GM19239 (cell line): ENCODE measurements at places on chromosomes 11 and 22.

- DNase-seq, result peak; percentile 67
These were observed 2.3 kb downstream of the ACY3 start for GRCh38 chr11:67648140-67648795.

DNA sequence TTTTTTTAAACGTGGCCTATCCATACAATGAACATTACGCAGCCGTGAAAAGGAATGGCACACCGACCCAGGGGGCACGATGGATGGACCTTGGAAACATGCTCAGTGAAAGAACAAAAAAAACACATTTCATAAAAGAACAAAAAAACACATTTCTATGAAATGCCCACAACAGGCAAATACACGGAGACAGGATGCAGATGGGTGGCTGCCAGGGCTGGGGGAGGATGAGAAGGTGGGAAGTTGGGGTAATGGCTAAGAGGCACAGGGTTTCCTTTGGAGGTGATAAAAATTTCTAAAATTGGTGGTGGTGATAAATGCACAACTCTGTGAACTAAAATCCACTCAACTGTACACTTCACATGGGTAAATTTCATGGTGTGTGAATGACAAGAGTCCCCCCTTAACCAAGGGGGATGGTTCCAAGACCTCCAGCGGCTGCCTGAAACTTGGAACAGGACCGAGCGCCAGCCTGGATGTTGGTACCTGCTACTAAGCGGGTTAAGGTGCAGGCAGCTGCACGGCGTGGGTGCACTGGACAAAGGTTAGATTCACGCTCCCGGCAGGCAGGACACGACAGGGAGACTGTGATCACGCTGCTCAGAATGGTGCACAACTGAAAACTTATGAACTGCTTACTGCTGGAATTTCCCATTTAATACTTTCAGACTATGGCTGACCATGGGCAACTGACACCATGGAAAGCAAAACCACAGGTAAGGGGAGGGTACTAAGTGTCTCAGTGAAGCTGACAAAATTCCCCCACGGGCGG lies 16.5 kb downstream of the BRD1 start:
- DNase-seq, result no peak

DNA sequence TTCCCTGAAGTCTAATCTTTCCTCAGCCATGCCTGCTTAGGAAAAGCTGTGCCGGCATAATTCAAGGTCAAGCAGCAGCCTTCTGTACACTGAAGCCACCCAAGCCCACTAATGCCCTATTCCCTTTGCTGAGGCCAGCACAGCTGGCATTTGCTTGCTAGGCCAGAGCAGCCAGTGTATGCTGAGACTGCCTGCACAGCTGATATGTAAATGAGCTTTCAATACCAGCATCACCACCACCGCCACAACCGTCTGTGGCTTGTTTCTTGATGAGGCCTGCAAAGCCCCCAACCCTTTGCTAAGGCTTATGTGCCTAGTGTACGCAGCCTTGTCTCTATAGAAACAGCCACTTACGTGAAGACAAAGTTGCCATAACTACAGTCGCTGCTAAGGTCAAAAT lies 56.3 kb upstream of the TNRC6B start:
- DNase-seq, result no peak

DNA sequence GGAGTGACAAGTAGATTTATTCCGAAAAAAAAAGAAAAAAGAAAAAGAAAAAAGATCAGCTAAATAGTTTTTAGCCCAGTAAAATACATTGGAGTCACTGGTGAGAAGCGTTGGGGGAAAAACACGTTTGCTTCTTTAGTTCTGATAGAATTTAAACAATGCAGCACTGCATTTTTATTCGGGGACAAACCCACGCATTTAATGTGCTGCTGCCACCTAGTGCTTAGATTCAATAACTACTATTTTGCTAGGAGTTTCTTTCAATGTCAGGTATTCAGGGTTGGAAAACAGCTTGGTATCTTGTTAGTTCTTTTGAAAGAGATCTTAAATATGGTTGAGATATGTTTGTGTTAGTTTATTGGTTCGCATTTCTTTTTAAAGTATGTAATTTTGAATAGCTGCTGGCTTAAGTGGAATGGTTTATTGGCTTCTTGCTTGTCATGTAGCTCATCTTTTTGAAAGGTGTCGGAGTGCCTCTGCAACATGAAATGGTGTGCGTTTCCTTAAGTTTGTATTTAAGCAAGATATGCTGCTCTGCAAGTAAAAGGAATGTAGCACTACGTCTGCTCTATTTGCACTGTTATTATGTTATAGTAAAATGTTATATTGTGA lies 41.9 kb downstream of the SVIP start:
- DNase-seq, result peak; percentile 8

DNA sequence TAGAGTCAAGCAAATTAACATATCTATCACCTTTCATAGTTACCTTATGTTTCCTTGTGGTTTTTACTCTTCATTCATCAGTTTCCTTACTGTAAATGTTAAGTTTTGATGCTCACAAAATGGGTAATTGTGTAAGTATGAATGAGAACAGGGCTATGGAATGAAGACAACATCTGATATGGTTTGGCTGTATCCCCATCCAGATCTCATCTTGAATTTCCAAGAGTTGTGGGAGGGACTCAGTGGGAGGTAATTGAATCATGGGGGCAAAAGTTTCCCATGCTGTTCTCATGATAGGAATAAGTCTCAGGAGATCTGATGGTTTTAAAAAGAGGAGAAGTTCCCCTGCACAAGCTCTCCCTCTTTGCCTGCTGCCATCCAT lies 107.6 kb downstream of the CCDC34 start:
- no peak for DNase-seq

- DNase-seq, result no peak
These were observed 150.6 kb downstream of the CEP164 start for GRCh38 chr11:117478126-117478860.

- DNase-seq, result no peak
These were observed 97.7 kb downstream of the RBFOX2 start for GRCh38 chr22:35930933-35931332.

DNA sequence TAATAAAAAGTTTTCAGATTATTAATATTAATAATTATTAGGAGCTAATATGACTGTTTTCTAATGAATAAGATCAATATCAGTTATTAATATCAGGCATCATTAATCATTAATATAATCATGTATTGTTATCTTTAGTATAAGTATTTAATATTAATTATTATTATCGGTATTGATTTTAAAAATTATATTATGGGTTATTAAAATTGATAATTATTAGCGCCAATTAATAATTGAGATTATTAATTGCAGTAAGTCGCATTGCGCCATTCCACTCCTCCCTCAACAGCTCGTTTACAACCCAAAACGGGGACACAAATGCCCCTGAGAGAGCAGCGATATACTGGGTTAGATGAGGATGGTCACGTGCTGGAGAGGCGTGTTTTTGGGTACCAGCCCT lies 20.2 kb downstream of the XNDC1N start:
- DNase-seq, result no peak

DNA sequence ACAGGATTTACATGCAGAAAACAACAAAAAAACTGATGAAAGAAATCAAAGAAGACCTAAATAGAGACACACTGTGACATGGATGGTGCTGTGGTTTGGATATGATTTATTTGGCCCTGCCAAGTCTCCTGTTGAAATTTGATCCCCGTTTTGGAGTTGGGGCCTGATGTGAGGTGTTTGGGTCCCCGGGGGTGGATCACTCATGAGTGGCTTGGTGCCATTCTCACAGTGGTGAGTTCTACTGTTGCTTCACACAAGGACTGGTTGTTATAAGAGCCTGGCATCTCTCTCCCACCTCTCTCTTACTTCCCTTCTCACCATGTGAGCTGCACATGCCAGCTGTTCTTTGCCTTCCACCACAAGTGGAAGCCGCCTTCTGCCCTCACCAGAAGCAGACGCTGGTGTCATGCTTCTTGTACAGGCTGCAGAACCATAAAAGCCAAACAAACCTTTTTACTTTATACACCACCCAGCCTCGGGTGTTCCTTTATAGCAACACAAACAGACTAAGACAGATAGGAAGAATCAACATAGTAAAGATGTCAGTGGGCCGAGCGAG lies 7.8 kb upstream of the RTL6 start:
- no peak for DNase-seq

DNA sequence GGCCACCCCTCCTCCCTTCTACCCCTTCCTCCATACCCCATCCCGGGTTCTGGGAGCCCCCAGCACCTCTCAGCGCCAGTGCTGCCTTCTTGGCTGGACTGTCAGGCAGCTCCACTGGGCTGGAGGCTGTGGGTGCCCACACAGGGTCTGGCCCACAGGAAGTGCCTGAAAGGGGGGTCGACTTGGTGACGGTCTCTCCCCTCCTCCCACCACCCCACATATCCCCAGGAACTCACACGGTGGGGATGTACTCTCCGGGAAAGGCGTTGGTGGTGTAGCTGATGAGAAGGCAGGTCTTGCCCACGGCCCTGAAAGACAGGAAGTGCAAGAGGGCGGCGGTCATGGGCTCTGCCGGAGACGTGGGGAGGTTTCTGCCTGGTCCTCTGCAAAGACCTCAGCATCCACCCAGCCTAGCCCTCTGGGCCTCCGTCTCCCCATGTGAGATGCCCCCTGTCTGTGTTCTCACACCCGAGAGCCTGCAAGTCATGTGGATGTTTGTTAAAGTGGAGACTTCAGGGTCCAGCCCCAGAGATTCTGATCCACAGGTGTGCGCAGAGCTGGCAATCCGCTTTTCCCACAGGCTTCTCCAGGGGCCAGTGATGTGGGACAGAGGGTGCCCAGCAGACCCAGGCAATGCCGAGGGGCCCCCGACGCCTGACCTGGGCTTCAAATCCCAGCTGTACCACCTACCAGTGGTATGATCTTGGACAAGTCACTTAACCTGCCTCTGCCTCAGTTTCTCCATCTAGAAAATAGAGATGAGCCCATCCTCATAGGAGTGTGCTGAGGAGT lies 2.5 kb downstream of the RAC2 start:
- DNase-seq, result no peak

- peak; percentile 45 for DNase-seq
These were observed 650 bp downstream of the GUCY1A2 start for GRCh38 chr11:107017433-107018218.

GRCh38 chr11:99739464-99740089 lies 718.8 kb downstream of the CNTN5 start:
- DNase-seq, result peak; percentile 1

DNA sequence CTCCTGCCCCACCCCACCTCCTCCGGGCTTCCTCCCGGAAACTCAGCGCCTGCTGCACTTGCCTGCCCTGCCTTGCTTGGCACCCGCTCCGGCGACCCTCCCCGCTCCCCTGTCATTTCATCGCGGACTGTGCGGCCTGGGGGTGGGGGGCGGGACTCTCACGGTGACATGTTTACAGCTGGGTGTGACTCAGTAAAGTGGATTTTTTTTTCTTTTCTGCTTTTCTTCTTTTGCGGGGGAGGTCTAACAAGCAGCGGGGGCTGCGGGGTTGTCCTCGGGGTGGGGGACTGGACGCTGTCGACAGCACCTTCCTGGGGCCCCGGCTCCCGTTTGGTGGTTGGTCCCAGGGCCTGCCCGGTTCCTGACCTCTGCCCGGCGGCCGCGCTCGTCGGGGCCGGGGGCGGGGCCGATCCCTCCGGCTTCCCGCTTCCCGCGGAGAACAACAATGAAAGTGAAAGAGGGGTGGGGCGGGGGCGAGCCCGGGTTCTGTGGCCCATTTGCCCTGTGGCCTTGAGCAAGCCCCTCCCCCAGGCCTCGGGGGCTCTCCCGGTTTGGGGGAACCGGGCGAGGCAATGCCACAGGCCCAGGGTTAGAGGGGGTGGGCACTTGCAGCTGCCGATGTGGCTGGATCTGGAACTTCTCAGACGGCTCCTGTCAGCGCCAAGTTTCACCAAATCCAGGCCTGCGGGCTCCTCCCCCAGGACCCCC lies 975 bp upstream of the MDK start:
- DNase-seq, result no peak

GRCh38 chr11:63554877-63555223 lies 8.3 kb downstream of the PLAAT2 start:
- no peak for DNase-seq

DNA sequence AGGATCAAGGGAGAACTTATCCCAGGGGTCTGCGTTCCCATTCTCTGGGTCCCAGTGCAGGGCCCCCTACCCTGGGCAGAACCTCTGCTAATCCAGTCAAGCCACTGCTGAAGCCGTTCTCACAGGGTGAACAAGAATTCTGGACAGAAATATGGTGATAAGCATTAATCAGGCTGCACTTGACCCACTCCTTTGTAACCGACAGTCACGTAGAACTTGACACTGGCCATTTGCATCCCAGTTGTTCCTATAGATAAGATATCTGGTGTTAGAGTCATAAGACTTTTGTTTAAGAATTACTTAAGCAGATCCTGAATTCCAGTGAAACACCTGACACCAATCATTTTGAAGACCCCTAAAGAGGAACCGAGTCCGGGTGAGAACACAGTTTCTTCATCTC lies 107.5 kb upstream of the THY1 start:
- DNase-seq, result no peak

DNA sequence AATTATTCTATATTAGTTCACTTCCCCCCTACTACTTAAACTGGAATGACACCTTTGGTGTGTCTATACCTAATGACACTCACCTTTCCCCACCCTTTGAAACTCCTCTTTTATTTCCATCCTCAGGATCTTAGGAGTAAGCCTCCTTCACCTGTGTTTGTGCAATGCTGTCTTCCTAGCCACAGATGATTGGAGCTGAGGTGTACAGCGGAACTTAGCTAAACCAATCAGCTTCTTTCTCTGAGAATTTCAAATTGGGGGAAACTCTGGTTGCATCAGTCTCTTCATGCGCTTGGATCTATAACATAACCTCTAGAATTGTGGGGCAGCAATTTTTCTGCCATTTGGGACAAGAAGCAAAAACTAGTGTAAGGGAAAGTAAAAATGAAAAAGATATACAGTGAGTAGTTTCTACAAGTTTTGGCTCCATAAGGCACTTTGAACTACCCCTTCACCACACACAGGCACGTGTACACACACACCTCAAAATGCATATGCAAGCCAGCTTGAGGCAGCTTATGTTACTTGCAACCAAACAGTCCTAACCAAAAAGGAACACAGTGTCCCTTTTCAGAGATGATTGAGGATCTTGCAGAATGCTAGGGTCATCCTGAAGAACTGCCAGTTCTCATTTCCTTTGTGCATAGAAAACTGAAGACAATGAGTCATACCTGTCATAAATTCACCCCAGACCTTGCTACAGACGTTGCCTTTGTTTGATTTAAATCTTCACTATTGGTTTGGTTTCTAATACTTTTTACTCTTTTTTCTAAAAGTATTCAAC lies 36.0 kb upstream of the LDLRAD3 start:
- no peak for DNase-seq

DNA sequence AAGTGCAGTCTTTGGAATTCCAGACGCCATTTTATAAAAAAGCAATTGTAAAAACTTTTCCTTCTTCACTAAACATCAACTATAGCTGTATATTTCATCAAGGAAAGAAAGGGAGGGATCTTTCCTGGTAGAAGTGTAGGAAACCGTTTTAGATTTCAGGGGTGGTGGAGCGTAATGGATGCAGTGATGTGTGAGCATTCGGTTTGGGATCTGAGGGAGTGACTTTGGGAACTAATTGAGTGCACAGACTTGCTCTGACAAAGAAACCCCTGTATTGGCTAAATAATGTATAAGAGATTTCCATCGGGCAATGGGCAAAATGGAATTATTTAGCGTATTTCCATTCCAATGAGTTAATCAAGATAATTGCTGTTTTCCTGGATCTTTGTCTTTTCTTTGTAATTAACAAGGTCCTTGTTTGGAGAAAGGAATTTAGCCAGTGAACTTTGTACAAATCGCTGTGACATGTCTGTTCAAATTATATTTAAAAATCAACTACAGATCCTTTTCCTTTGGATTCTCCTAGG lies 125.0 kb upstream of the NARS2 start:
- DNase-seq, result no peak
